Cardiac ventricle fibroblast (primary cell): ENCODE measurements at places on chromosomes 11 and 22. TPM values are rescaled to one million over a fixed set of nuclear protein-coding genes. Genes with fewer than 3 reads are reported as not detected.

The LRP5 gene
- 28.8 and 34.9 TPM in 2 replicates for total RNA-seq

The SERHL2 gene
- 1.9 and 3.6 TPM in 2 replicates for total RNA-seq

The FAT3 gene
- total RNA-seq, result 0.05 and 0.06 TPM in 2 replicates

The DRD4 gene
- not detected in 2 replicates for total RNA-seq

The LMNTD2 gene
- total RNA-seq, result 0.44 and 1.7 TPM in 2 replicates

The RAB39A gene
- total RNA-seq, result not detected in 2 replicates

The ISX gene
- total RNA-seq, result not detected in 2 replicates

The ANAPC15 gene
- 12.0 and 19.1 TPM in 2 replicates for total RNA-seq

The SPON1 gene
- 109 and 117 TPM in 2 replicates for total RNA-seq

The PRODH gene
- total RNA-seq, result not detected in 2 replicates
